ENCODE measurements at places on chromosomes 16 and 17.

- DNase-seq, result no peak
These were observed 994 bp downstream of the IGFBP4 start for GRCh38 chr17:40443988-40444899.

DNA sequence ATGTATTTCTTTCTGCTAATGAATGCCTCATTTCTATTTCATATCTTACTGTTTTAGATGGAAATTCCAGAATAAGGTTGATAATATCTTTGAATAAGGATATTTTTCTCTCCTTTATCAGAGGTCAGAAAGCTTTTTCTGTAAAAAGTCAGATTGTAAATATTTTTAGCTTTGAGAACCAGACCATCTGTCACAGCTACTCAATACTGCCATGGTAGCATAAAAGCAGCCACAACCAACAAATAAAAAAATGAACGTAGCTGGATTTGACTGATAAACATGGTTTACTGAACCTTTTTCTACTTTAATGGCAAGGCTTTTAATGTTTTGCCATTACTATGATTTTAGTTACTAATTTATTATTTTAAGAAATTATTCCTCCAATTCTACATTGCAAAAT is 217.4 kb upstream of the COX10 start:
- no peak for DNase-seq

DNA sequence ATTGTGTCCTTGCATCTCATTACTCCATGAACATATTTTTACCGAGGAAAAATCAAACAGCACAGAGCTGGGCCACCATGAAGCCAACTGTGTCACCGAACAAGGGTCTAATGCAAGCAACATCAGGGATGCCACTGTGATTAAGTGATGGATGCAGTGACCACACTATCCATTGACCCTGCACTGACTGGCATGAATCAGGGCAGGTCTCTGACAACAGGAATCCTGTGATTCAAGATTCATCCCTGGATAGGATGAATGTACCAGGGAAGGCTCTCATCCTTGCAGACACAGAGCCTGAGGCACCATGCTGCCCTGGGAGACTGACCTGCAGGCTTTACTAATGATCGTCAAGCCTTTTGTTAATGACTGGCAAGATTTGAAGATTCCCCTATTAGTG is 41.5 kb upstream of the ZFHX3 start:
- no peak for DNase-seq

DNA sequence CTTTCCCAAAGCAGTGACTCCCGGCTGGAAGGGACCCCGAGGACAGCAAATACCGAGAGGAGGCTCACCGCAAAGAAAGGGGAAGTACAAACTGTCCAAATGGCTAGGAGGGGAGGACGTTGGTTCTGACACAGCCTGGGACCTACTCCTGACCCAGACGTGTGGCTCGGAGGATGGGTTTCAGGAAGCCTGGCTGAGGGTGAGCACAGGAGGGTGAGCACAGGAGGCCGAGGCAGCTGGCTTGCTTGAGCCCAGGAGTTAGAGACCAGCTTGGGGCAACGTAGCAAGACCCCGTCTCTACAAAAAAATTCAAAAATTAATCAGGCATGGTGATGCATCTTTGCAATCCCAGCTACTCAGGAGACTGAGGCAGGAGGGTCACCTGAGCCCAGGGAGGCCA is 83.2 kb downstream of the C16orf78 start:
- no peak for DNase-seq

DNA sequence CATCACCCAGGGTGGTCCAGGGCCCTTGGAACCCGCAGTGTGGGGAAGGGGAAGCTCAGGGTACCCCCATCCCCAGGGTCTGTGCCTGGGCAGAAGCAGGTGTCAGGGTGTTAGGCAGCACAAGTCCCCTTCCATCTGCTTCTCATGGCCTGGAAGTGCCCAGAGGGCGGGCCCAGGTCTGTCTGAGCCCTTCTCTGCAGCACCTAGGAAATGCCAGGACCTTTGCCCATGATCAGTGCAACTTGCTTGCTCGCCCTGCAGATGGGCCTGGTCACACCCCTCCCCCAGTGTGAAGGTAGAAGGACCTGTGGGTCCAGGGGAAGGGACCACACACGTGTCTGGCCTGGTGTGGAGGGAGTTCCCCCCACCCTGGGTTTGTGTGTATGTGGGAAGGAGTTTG is 157.5 kb upstream of the CDC42EP4 start:
- DNase-seq, result no peak

GRCh38 chr16:23874613-23875294 is 39.0 kb downstream of the PRKCB start:
- no peak for DNase-seq

DNA sequence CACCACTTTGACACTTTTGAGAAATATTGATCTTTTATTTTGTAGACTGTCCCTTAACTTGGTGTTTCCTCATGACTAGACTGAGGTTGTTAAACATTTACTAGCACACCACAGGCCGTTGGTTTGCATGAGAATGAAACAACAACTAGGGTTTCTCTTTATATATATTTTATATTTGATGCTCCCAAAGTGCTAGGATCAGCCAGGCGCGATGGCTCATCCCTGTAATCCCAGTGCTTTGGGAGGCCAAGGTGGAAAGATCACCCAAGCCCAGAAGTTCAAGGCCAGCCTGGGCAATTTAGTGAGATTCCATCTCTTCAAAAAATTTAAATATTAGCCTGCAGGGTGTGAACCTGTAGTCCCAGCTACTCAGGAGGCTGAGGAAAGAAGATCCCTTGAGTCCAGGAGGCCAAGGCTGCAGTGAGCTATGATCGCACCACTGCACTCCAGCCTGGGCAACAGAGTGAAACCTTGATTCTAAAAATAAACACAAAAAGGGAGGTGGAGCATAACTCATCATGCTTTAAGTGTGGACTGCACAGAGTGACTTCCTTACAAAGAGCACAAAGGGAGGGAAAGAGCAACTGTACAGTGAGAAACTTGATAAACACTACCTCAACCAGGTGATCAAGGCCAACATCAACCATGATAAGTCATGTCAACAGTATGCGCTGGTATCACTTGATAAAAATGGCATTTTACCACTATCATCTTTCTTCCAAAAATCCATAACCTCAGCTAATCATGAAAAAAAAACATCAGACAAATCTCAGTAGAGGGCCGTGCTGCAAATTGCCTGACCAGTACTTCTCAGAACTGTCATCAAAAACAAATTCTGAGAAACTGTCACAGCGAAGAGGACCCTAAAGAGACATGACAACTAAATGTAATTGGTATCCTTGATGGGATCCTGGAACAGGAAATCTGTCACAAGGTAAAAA is 72.8 kb upstream of the ATF7IP2 start:
- no peak for DNase-seq

DNA sequence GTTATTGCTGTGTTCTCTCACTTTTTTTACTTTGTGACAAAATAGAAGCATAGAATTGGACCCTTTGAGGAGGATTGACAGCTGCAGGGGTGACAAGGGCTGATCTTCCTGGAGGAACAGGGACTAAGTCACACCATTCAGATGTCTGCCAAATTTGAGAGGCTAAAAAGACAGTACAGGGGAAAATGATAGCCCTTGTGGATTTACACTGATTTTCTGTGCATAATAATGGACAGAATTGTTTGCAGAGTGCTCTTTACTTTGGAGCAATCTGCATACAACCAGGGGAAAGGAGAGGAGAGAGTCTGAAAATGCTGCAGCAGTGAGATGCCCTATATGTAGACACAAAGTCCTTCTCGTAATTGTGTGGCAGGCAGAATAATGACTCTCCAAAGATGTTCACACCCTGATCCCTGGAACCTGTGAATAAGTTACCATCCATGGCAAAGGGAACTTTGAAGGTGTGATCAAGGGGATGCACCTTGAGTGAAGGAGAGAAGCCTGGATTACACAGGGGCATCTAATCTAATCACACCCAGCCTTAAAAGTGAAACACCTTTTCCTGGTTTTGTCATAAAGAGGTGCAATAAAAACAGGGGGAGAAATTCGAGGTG is 221.4 kb upstream of the CPHXL start:
- DNase-seq, result no peak

DNA sequence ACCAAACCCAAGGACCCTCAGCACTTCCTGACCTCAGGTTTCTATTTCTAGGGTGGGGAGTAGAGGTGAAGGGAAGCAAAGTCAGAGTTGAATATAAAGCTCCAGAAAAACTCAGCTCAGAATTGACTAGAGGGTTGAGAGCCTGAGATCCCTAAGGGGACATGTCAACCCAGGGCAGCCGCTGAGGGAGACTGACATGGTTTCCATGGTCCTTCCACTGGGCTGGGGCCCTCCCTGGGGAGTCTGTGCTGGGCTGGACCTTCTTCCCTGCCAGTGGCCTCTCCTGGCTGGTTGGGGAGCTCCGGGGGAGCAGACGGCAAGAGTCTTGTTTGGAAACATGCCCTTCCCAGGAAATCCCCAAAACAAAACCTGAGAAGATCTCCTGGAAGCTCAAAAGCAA is 121.3 kb downstream of the METRNL start:
- DNase-seq, result no peak

DNA sequence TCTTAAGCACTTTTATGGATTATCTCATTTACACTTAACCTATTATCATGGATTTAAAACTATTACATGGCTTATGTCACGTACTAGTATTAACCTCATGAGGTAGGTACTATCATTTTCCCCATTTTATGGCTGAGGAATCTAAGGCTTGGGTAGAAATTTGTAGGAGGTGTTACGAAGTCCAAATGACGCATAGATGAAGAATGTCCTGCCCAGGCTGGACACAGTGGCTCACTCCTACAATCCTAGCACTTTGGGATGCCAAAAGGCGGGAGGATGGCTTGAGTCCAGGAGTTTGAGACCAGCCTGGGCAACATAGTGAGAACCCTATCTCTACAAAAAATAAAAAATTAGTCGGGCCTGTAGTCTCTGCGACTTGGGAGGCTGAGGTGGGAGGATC is 4.8 kb upstream of the C1QL1 start:
- DNase-seq, result no peak

DNA sequence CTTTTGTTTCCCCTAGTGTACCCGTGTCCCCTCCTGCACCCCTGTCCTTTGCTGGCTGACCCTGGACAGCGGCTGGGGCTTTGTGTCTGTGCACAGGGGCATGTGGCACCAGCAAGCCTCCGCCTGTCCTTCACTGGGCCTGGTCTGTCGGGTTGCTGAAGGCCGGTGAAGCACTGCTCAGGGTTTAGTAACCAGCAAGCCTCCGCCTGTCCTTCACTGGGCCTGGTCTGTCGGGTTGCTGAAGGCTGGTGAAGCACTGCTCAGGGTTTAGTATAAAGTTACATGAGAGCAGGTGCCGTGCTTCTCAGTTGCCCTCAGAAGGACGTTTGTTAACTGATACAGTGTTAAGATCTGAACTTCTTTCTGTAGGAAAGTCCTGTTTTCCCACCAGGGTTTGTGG is 33.8 kb downstream of the DEF8 start:
- no peak for DNase-seq

DNA sequence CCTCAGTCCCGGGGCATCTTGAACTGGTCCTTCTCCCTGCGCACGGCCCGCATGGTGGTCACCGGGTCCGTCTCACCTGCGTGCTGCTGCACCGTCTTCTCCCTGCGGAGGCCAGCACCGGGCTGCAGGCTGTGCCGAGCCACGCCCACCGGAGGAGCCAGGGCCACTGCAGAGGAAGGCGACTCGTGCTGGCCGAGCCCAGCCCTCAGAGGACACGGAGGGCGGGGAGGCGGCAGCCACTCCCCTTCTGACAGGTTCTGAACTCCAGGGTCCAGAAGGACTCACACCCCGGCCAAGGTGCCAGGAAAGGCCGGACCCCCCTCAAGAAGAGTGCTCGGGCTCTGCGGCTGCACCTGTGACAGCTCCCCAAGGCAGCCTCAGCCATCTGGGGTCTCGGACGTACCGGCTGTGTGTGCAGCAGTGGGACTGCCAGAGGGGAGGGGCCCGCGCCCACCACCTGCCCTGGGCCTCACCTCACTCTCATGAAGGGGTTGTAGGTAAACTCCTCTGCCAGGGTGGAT is 15.8 kb upstream of the IGFALS start:
- no peak for DNase-seq

DNA sequence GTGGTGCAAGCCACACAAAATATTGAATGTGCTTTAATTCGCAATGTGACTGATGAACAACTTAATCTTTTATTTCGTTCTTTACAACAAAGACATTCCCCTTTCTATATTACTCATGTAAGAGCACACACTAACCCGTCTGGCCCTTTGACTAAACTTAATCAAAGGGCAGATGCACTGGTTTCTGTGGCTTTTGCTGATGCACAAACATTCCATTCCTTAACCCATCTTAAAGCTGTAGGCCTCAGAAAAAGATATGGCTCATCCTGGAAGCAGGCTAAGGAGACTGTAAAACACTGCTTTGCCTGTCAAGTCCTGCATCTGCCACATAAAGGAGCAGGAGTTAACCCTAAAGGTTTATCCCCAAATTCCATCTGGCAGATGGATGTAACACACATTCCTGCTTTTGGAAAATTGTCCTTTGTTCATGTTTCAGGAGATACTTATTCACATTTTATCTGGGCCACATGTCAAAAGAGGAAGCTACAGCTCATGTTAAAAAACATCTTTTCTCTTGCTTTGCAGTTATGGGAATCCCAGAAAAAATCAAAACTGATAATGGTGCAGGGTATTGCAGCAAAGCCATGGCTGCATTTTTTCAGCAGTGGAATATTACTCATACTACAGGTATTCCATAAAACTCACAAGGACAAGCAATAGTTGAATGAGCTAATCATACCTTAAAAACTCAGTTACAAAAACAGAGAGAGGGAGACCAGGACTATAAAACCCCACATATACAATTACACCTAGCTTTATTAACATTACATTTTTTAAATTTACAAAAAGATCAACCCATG is 137.2 kb downstream of the AHSP start:
- no peak for DNase-seq

GRCh38 chr16:84478172-84478947 is 26.1 kb downstream of the MEAK7 start:
- no peak for DNase-seq

DNA sequence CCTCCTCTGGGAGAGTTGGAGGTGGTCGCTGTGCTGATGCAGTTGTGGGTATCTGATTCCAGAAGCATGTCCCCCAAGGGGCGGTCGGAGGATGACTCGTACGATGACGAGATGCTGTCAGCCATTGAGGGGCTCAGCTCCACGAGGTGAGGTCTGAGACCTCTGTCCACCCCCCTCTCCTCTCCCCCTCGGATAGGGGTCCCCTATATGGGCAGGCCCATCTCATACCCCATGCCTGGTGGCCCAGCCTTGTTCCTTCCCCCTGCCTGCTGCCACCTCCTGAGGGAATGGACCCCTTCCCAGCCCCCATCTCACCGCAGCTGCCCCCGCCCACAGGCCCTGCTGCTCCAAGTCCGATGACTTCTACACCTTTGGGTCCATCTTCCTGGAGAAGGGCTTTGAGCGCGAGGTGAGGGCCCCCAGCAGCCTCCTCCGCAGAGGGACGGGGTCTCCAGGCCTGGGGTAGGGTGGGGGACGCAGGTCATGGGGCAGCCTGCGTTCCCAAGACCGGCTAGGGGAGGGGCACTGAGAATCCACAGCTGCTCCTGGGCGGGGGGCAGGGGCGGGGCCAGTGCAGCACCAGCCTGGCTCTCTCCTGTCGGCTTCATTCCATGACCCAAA is 39.2 kb downstream of the ADCY7 start:
- no peak for DNase-seq

- no peak for DNase-seq
These were observed 43.2 kb downstream of the SLC6A2 start for GRCh38 chr16:55698946-55699345.

Data from stimulated activated CD8-positive, alpha-beta memory T cell treated with anti-CD3 and anti-CD28 coated beads, Interleukin-7, amount 100 ng/mL, for 1 hour (primary cell).